ENCODE measurements at places on chromosomes 5 and 9.

- DNase-seq, result no peak
These were observed 34.0 kb downstream of the SCGB3A1 start for GRCh38 chr5:180557217-180557809.

DNA sequence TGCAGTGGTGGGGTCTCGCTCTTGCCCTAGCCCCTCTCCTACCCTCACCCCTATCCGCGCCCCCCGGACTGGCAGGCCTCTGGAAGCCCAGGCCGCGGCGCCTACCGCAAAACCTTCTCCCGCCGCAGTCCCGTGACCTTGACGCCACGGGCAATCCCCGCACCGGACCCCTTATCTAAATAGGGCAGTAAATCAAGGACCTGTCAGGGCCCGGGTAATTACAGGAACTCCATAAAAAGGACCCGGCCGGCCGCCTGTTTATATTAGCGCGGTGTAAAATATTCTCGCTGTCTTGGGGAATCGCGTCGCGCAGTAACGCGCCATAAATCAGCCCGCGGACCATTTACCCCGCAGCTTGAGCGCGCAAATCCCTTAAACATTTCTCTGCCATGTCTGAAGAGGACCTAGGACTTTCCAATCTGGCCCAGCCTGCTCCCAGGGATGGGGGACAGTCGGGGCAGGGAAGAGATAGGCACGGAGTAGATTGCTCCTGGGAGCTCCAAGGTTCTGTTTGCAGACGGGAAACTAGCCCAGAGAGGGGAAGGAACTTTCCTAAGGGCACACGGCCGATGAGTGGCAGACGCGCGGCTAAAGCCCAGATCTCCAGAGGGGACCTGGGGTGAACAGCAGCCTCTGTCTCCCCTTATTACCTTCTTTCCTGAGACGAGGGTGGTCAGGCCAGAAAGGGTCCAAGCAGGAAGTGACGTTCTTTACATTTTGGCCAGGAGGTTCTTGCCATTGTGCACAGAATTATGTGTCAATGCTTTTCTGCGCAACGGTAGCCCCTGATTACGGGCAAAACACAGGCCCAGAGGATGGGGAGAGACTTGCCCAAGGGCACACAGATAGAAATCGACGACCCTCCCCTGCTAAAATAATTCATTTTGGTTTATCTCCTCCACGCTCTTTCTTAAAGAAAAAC is 4.8 kb upstream of the HAND1 start:
- no peak for DNase-seq

DNA sequence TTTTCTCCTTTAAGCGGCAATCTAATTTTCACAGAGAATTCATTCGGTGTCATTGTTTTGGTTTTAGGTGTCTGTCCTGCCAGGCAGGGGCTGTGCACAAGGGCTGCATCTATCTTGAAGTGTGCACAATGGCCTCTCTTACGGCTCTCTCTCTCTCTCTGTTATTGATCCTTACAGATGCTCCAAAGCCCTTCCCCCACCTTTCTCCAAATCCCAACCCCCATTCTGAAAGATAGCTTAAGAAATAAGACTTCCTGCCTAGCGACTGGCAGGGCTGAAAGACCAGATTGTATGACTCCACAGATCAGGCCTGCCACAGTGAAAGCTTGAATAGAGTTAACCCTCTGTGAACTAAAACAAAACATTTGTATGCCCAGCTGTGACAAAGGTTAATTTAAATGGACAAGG is 86.5 kb upstream of the NR5A1 start:
- DNase-seq, result no peak

DNA sequence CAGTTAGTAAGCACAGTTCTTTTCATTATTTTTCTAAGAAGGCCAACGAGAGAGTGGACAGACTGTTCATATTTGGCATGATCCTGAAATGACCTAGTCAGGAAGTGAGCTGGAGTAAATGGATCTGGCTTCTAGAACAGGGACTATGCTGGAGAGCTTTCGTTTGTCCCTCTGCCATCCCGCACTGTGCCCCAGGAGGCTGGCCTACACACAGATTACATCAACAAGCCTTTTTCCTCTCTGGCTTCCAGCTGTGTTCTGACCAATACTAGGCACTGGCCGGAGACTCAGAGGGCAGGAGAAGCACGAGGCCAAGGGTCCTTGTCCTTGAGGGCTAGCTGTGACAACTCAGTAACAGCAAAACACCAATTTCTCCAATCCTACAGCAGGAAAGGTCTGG is 127.8 kb downstream of the MED27 start:
- DNase-seq, result no peak

GRCh38 chr5:13601112-13601511 is 343.4 kb downstream of the DNAH5 start:
- no peak for DNase-seq

- DNase-seq, result no peak
These were observed 26.0 kb upstream of the ASS1 start for GRCh38 chr9:130418776-130419175.

GRCh38 chr9:73080110-73080694 is 71.5 kb upstream of the ANXA1 start:
- DNase-seq, result no peak

DNA sequence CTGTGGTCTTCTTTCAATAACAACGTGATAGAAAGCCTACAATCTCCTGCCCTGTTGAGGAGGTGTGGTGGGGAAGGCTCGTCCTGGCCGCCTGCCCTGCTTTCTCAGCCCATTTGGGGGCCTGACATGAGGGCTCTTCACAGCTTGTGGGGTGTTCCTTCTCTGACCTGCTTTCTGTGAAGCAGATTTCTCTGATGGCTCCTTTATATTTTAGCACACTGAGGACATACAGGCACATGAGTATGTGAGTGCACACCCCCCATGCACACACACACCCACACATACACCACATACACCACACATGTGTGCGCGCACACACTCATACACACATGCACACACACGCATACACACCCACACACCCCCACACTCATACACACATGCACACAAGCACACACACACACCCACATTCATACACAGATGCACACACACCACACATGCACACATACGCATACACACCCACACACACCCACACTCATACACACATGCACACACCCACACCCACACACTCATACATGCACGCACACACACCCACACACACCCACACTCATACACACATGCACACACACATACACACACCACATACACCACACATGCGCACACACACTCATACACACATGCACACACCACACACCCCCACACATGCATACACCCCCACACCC is 117.5 kb downstream of the COL5A1 start:
- DNase-seq, result no peak

- no peak for DNase-seq
These were observed 47.1 kb upstream of the RAI14 start for GRCh38 chr5:34608859-34609648.

All from stimulated activated CD4-positive, alpha-beta T cell treated with anti-CD3 and anti-CD28 coated beads, TNF-alpha, amount 100 ng/mL, for 4 hours (primary cell).